ENCODE measurements at places on chromosomes 11 and 22. TPM values are rescaled to one million over a fixed set of nuclear protein-coding genes. Genes with fewer than 3 reads are reported as not detected.
A peak's percentile ranks its signal among the peaks of the same experiment; 100 is the strongest.

DNA sequence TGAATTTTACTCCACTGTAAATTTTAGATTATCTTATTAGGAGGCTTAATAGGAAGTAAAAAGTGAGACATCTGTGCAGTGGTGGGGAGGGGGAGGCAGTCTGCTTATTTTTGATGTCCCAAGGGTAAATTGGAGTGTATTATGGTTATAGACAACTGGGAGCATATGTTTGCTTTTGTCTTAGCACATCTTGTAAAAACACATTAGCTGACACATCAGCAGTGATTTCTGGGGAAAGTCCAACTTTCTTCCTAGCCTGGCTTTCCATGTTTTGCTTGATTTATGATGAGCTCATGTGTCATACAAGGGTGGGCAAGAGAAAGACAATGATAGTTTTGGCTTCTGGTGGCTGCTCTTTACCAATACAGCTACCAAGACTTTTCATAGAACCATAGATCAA lies 4.0 kb downstream of the ANO3 start:
- DNase-seq = no peak

DNA sequence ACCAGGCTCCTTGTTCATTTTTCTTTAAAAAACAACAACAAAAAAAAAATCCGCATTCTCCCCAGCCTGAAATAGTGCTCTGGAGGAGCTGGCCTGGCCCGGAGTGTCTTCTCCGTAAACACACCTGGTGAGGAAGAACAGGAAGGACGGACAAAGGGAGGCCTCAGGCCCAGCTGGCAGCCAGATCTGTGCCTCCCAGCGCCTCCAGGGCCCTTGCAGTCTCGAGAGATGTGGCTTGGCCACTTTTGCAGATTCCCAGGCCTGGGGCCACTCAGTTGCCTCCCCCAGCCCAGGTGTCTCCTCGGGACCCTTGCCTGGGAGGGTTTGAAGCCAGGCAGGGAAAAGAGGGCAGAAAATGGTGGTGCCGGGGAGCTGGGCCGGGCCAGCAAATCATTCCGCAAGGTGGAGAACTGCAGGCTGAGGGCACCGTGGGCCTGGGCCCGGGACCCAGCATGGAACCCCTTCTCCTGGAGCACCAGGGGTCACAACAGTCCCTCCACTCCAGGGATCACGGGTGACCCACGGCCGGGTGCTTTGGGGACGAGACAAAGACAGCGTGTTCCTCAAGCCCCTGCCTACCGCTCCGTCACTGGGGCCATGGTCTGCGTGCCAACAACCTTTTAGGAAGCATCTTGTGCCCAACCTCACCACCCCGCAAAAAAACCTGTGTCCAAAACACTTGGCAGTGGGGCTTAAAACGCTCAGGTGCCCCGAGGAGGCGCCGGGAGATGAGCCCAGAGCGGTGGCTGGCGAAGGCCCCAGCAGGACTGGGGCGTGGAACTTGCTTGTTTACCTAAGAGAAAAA lies 67.1 kb upstream of the WNT7B start:
- DNase-seq = peak; percentile 77

The SCUBE2 gene
- total RNA-seq = 1.4 TPM

GRCh38 chr22:40178417-40179409 lies 988 bp downstream of the TNRC6B start:
- no peak for DNase-seq

GRCh38 chr11:86486261-86487030 lies 111.8 kb downstream of the CCDC81 start:
- DNase-seq = no peak

GRCh38 chr11:40514124-40514523 lies 945.3 kb downstream of the LRRC4C start:
- no peak for DNase-seq

DNA sequence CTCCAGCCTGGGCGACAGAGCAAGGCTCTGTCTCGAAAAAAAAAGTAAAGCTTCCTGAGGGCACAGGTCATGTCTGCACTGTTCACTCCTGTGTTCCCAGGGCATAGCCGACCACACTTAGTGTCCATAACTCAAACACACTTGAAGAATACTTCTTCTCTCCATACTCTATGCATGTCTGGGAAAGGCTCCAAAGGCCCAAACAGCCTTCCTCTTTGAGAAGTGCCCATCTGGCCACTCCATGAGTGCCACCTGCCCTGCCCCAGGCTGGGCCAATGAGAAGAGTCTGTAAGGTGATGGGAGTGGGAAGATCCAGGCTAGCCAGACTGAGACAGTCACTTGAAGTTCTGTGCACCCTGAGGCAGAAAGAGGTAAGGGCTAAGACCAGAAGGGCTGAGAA lies 24.7 kb downstream of the DGCR2 start:
- DNase-seq = no peak
